SW 1271 (cell line): ENCODE measurements at places on chromosomes 3 and 15.

- DNase-seq = no peak
Measured at GRCh38 chr15:72229076-72229946, 1.7 kb downstream of the PKM start.

DNA sequence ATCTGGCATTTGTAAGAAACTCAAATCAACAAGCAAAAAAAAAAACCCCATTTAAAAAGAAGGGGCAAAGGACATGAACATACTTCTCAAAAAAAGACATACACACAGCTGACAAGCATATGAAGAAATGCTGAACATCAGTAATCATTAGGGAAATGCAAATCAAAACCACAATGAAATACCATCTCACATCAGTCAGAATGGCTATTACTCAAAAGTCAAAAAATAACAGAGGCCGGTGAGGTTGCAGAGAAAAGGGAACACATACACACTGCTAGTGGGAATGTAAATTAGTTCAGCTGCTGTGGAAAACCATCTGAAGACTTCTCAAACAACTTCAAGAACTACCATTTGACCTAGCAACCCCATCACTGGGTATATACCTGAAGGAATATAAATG is 199.4 kb upstream of the THBS1 start:
- no peak for DNase-seq

GRCh38 chr3:10845001-10845761 is 29.2 kb downstream of the SLC6A11 start:
- DNase-seq = no peak

DNA sequence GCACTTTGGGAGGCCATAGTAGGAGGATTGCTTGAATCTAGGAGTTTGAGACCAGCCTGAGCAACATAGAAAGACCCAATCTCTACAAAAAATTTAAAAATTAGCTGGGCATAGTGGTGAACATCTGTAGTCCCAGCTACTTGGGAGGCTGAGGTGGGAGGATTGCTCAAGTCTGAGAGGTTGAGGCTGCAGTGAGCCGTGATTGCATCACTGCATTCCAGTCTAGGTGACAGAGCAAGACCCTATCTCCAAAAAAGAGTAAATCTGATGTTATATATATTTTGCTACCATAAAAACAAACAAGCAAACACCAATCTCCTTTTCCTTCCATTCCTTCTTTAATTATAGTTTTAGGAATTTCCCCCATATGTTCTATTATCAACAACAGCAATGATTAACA is 74.2 kb upstream of the RNU6-1 start:
- DNase-seq = no peak

GRCh38 chr3:2096216-2096615 is 2.5 kb upstream of the CNTN4 start:
- no peak for DNase-seq

DNA sequence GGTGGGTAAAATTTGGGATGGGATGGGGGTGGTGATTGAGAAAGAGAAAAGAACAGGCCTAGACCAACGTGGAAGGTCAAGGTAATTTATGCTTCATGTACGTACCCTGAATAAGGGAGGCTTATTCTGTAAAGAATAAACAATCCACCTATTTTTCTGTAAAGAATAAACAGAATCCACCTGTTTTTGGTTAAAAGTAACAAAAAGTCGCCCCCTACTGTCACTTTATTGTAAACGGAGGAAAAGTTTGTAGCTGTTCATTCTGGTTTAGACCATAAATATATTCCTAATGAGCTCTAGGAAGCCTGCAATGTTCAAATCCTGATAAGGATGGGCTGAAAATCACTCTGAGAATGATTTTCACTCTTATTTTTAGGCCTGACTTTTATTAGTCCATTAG is 23.5 kb upstream of the SQOR start:
- peak; percentile 7 for DNase-seq

DNA sequence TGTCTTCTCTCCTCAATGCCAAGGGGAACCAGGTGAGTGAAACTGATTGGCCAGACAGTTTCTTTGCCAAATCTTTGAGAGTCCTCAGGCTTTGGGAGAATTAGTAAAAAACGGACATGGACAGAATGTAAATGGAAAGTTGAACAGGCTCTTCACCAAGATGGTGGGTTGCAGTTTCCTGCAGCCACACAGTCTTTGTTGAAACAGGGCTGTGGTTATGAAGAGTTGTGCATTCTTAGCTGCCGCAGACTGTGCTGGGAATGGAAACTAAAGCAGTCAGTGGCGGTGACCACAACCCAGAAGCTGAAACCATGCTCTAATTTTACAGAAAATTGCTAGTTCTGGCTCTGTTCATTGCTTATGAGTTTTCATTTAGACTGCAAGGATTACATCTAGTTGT is 42.1 kb upstream of the TASOR start:
- DNase-seq = no peak

DNA sequence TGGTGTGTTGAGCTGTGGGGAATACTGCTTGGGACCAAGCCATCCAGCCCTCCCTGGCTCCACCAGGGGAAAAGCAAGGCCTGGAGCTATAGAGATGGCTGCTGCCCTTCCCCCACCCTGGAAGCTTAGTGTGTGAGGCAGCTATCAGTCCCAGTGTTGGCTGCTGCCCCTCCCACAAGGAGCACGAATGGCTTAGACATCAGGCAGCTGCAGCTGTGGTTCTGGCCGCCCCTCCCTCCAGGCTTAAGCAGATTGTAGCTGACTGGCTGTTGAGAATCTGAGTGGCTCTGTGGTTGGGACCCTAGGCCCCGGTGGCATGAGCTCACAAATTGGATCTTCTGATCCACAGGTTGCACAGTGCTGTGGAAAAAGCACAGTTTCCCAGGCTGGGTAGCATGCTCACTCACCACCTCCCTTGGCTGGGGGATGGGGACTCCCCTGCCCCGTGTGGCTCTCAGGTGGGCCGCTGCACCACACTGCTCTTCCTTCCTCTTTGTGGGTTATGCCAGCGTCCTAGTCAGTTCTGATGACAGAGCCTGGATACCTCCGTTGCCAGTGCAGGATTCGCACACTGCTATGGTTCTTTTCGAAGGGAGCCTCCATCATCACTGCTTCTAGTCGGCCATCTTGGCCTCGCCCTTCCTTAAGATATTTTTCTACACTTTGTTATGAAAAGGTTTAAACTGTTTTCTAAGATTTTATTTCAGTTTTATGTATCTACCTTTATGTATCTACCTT is 21.2 kb upstream of the SUCNR1 start:
- DNase-seq = no peak

- DNase-seq = no peak
Measured at GRCh38 chr3:144810160-144810559, 838.5 kb downstream of the DIPK2A start.

DNA sequence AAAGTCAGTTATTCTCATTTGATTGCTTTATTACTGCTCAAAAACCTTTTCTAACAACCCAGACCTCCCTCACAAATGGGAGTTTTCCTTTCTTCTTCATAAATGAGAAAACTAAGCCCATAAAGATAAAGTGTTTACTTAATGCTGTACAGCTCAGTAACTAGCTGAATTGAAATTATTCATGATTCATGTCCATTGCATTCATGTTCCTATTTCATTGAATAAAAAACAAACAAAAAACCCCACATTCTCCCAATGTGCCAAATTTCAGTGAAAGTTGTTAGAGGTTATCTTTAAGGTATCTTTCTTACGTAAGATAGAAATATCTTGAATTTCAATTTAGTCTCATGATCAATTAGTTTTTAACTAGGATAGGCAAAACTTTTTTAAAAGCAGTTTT is 2.8 kb downstream of the PLSCR2 start:
- DNase-seq = no peak

- DNase-seq = peak; percentile 38
Measured at GRCh38 chr3:126083913-126084767, at the start of gene SLC41A3. Gene SLC41A3, minus strand, starts transcription at chr3:126084124. Its CDS starts 15,905 bp downstream, at chr3:126068219.

DNA sequence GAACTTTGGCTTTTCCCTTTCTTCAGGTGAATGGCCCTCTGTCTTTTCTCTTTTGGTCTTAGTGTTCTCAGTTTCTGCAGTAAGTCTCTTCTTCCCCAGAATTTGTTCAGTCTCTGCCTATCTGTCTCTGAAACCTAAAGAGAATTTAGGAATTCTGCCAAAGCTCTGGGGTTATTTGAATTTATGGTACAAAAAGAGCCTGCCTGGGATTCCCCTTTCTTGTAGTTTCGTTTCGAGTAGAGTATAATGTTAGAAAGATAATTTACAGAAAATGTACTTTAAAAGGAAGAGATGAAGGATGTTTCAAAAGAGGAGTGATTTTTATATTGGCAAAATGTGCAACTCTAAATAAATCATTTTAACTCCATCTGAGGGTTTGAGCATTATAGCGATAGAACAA is 247.4 kb upstream of the SATB1 start:
- no peak for DNase-seq

- no peak for DNase-seq
Measured at GRCh38 chr3:193710286-193711165, 117.5 kb downstream of the OPA1 start.

GRCh38 chr15:63605816-63606215 is 8.6 kb downstream of the FBXL22 start:
- no peak for DNase-seq

- DNase-seq = no peak
Measured at GRCh38 chr15:27660676-27661075, 438.4 kb downstream of the OCA2 start.

DNA sequence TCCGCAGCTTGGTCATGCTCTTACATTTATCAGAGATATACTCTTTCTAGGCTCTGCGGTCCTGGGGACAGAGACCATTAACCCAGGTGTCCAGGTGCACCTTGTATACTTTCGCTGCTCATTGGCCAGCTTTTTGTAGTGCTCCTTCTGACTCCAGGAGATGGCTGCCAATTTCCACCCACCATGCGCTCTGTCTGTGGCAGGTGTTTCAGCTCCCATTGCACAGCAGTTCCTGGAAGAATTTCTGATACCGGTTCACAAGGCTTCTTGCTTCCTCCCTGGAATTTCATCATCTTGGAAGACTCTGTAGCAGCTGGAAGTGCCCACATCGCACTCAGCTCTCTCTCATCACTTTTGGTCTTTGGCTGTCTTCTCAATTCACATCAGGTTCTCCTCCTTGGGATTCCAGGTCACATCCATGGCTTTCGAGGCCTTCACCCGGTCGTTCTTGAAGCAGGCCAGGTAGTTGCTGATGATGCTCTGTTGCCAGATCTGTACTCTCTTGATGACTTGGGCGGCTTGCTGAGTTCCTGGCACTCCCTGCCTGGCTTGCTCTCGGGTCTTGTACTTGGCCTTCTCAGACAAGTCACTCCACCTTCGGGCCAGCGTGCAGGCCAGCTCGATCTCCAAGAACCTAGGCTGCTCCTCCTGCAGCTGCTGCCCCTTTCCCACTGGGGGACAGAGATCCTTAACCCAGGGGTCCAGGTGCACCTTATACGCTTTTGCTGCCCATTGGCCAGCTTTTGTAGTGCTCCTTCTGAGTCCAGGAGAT is 41.1 kb upstream of the ARL8B start:
- no peak for DNase-seq

DNA sequence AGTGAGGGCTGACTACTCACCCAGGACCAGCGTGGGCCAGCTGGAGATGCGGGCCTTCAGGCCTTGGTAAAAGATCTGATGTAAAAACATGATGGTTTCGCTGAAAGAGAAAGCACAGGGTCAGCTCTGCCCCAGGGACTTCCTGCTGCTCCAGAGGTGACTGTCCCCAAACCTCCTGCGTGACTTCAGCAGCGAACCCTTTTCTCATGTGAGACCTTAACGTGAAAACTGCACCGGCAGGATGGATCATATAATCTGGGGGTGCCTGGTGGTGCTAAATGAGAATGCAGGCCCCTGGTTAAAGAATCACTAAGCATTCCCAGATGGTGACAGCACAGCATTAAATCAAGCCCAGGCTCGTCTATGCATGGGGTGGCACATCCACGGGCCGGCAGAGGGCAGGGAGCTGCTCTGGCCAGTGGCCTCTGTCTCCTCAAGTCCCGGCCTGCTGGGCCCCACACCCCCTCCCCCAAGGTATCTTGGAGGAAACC is 55.4 kb downstream of the RASGRF1 start:
- DNase-seq = no peak

DNA sequence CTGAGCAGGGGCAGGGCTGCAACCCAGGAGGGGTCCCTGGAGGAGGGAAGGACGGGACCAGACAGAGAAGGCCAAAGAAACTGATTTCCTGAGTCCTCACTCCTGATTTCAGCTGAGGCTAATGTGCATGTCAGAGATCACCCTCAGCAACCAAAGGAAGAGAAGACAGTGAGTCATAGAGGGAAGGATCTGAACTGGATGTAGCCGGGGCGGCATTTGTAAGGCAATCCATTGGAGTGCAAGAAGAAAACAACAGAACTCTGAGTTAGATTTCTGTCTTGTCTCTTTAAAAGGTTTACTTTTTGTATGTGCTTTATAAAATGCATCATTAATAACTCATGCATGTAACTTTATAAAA is 105.3 kb upstream of the AGBL1 start:
- no peak for DNase-seq
